ENCODE measurements at places on chromosomes 11 and 22.
A peak's percentile ranks its signal among the peaks of the same experiment; 100 is the strongest.

DNA sequence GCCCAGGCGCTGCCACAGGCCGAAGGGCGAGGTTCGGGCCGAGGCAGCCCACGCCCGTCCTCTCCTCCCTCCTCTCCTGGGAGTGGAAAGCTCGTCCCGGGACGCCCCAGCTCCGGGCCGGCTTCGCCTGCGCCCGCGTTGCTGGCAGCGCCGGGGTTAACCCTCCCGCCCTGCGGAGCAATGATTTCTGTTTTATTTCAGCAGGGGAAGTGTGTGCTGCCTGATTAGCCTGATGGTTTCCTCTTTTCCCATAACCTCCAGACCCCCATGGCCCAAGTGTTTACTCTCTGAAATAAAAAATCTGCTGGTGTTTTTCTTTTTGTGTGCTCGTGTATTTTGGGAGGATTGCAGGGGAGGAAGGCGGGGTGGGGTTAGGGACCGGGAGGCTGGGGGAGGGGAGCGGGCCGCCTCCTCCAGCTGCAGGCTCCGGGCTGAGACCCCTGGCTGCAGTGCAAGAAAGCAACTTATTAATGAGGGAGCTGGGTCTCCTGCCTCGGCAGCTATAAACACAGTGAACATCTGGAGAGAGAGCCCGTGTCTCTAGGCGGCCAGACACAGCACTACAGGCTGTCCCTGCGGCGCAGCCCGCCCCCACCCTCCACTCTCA lies 38.6 kb downstream of the ETS1 start:
- peak; percentile 69 for DNase-seq

GRCh38 chr22:38700270-38700788 lies 414 bp downstream of the JOSD1 start:
- peak; percentile 72 for DNase-seq

GRCh38 chr11:61270354-61271076 lies 24.6 kb downstream of the VWCE start:
- no peak for DNase-seq

GRCh38 chr11:34251589-34251980 lies 106.2 kb downstream of the ABTB2 start:
- no peak for DNase-seq

DNA sequence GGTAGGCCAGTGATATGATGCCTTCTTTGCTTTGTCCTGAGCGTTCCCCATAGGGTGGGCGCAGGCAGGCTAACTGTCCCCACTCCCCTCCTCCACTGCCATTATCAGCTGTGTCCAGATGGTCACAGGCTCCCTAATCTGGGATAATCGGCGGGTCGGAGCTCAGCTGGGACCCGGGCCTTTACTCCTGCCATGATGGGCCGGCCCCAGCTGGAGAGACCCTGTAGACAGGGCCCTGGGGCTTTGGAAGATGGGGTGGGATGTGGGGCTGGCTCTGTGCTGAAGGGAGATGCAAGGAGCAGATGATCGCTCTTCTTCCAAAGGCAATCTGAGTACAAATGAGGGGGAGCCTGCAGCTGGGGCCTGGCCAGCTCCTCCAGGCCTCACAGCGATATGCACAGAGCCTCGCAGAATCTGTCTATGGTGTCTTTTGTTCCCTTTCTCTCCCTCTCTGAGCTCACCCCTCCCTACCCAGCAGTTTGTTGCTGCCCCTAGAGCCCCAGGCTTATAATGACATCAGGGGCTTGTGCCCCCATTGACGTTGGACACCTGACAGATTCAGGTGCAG lies 11.9 kb downstream of the KLHL35 start:
- DNase-seq: no peak

Data from activated T-cell treated with anti-CD3 and anti-CD28 coated beads, Interleukin-2, amount 50 U/mL, for 48 hours (primary cell).